ENCODE measurements at places on chromosomes 11 and 22. TPM values are rescaled to one million over a fixed set of nuclear protein-coding genes. Genes with fewer than 3 reads are reported as not detected.

GRCh38 chr11:106017093-106017492 lies 4.9 kb downstream of the MSANTD4 start:
- no peak for DNase-seq
- no peak overlapping the region for H3K27ac ChIP-seq
- H3K4me1 ChIP-seq = peaks cover 45% of the 10 kb centered on the region
- peaks cover 48% of the 10 kb centered on the region for H3K36me3 ChIP-seq
- no peaks in the 10 kb centered on the region for H3K27me3 ChIP-seq

GRCh38 chr11:44784436-44784760 lies 57.6 kb downstream of the TSPAN18 start:
- H3K4me1 ChIP-seq = no peaks in the 10 kb centered on the region
- no peaks in the 10 kb centered on the region for H3K27me3 ChIP-seq
- H3K4me3 ChIP-seq = no peak overlapping the region
- no peaks in the 10 kb centered on the region for H3K36me3 ChIP-seq

DNA sequence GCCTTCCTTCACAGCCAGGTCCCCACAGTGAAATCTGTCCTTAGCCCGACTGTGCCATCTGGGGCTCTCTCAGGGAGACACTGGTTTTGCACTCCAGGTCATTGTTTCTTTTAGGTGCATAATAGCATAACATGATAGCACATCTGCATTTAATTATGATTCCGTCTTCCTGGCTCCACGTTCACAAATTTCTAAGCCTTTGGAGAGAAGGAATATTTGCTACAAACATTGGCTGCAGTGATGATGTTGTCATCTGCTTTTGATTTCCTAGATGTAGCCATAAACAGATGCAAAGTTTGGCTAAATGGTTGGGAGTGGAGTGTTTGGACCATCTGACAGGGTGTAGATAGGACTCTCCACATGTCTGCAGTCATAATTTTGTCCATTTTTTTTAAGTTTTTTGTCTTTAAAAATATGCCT lies 12.0 kb upstream of the CAT start:
- peaks cover 12% of the 10 kb centered on the region for H3K27me3 ChIP-seq
- H3K4me1 ChIP-seq = peaks cover 3% of the 10 kb centered on the region
- no peak for DNase-seq
- no peak overlapping the region for H3K27ac ChIP-seq
- H3K4me3 ChIP-seq = no peak overlapping the region

DNA sequence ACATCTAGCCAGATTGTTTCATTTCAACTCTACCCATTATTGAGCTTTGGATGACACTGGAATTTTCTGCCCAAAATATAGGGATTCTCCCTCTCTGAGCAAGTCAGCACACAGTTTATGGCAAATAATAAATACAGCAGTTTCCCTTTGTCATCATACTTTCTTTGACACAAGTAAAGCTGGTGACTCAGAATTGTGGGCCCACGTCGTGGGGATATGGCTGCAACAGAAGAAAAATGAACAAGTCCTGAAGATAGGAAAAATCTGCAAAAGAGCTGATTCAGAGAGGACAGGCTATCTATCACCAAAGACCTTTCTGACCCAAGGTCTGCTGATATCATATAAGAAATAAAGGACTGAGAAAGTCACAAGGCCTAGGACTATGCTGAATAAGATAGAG lies 236.3 kb upstream of the ZC3H12C start:
- H3K4me3 ChIP-seq = no peak overlapping the region
- H3K27me3 ChIP-seq = no peaks in the 10 kb centered on the region
- DNase-seq = no peak
- no peaks in the 10 kb centered on the region for H3K4me1 ChIP-seq
- no peaks in the 10 kb centered on the region for H3K36me3 ChIP-seq
- no peak overlapping the region for H3K27ac ChIP-seq

GRCh38 chr11:68689737-68690625 lies 5.6 kb downstream of the GAL start:
- no peaks in the 10 kb centered on the region for H3K36me3 ChIP-seq
- no peak for DNase-seq
- H3K27ac ChIP-seq = no peak overlapping the region
- peaks cover 41% of the 10 kb centered on the region for H3K27me3 ChIP-seq
- H3K4me3 ChIP-seq = no peak overlapping the region

The KDM4E gene
- not detected for total RNA-seq
